ENCODE measurements at places on chromosomes 5 and 9. TPM values are rescaled to one million over a fixed set of nuclear protein-coding genes. Genes with fewer than 3 reads are reported as not detected.

NUTM2G gene
- not detected for total RNA-seq

DMRT3 gene
- total RNA-seq: 5.5 TPM

TICAM2 gene
- total RNA-seq: 2.0 TPM

HCN1 gene
- total RNA-seq: 0.40 TPM

C9orf78 gene
- 89.2 TPM for total RNA-seq

CDC25C gene
- not detected for total RNA-seq

PCDHGC5 gene
- total RNA-seq: 1.8 TPM

PCDHGA4 gene
- 3.5 TPM for total RNA-seq

TLX3 gene
- total RNA-seq: not detected

KCNT1 gene
- total RNA-seq: not detected

MYOT gene
- 0.39 TPM for total RNA-seq

ECM2 gene
- 15.2 TPM for total RNA-seq

FSD1L gene
- total RNA-seq: 8.3 TPM

PDLIM7 gene
- 32.2 TPM for total RNA-seq

RASGEF1C gene
- 0.58 TPM for total RNA-seq

RASEF gene
- total RNA-seq: 43.9 TPM

GBGT1 gene
- total RNA-seq: 23.5 TPM

GRM6 gene
- not detected for total RNA-seq

ATG10 gene
- 8.5 TPM for total RNA-seq

MEF2C gene
- total RNA-seq: 76.1 TPM

GABRB2 gene
- 0.11 TPM for total RNA-seq

CAVIN4 gene
- total RNA-seq: 1.0 TPM

ANKRD18B gene
- 0.94 TPM for total RNA-seq

TRIP13 gene
- 1.7 TPM for total RNA-seq

IL4 gene
- total RNA-seq: not detected

SELENOP gene
- total RNA-seq: 637 TPM

SMU1 gene
- total RNA-seq: 24.2 TPM

HRH2 gene
- total RNA-seq: 0.78 TPM

UBE2QL1 gene
- total RNA-seq: 2.0 TPM

TMC1 gene
- total RNA-seq: 0.13 TPM

NCS1 gene
- total RNA-seq: 85.4 TPM

PFN3 gene
- total RNA-seq: not detected
